ENCODE measurements at places on chromosomes 2 and 18.

GRCh38 chr2:43239981-43240765, 13.8 kb upstream of the ZFP36L2 start:
- no peak for DNase-seq

DNA sequence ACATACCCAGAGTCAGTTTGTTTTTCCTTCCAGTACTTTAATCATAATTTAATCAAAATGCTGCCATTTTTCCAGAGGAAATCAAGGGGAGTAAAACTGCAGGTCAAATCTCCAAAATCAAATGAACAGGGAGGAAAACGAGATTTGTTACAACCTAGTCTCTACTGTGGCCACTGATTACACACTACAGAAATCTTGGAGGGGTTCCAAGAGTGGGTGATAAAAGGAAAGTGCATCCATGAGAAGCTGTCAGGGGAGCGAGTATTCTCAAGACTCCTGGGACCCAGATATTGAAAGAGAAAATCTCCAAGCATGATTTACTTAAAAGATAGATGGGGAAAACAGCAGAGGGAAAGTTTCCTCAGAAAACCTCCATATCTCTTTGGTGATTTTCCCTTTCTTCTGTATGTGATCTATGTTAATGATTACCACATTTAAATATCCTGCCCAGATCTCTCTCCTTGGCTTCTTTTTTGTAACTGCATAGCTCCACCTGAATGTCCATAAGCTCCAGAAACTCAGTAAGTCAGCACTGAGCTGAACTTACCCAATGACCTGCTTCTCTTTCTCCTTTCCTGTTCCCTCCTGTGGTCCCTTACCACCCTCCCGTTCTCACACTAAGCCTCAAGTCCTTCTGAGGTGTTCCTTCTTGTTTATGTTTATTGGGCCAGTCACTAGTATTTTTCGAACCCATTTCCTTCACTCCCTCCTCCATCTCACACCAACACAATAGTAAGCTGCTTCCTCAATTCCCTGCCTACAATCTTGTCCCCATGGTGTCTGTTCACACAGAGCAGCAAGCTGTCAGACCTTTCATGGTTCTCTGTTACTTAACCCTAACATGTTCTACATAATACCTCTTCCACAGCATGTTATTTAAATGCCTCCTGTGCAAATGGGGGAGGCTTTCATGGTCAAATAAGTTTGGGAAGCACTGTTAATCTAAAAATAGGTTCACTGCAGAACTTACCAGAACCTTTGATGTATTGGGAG, 73.9 kb upstream of the TWSG1 start:
- DNase-seq: no peak

DNA sequence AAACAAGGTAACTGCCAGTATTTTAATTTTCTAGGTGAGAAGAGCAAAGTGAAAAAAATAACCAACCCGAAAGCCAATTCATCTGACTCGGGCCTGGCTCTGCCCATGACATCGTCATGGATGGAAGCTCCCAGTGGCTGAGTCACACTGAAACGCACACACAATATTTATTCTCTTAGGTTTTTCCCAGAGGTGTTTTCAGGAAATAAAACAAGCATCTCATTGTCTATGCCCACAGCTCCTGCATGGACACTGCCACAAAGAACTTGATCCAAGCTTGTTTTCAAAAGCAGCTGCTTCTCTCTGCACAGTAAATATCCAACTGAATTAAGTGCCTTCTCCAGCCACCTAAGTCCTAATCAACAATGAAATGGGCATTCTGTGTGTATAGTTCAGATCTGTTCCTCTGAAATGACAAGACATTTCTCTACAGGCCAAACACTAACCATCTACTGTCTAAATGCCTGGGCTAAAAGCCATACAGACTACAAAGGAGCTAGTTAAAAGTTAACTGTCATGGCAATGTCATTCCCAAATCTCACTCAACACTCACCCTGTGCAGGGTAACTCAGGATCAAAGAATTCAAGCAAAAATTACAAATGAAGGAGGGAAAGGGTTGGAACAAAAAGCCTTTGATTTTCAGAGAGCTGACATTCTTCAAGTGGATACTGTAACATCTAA, 62.9 kb downstream of the RPL31 start:
- DNase-seq: no peak

GRCh38 chr2:98027538-98027937, 31.8 kb upstream of the TMEM131 start:
- DNase-seq: no peak

DNA sequence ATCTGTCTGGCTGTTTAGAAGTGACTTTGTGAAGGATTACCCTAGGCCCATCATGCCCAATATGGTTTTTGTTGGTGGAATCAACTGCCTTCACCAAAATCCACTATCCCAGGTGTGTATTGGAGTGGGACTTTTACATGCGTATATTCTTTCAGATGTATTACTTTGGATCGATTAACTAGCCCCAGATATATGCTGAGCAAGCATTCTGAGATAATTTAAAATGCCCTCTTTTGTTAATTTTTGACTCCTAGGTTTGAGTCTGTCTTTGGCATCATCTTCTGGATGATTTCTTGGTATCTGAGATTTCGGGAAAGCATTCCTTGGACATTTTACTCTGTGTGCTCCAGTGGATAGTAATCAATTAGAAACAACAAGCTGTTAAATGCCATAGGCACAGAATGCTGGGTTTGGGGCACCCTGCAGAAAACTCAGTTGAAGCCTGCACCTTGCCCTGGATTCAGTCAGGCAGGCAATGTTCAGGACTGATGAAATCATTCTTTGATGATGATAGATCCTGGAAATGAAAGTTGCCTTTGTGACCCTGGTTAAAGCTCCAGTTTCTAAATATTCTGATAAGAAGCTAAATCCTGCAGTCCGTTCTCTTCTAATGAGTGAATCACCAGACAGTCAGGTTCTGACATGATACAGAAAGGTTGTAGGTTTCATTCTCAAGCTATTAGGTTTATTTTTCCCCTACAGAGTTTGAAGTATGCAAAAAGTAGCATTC, 1.1 kb downstream of the UGT1A1 start:
- DNase-seq: no peak

- no peak for DNase-seq
These were observed 67.5 kb upstream of the ZNG1B start for GRCh38 chr2:113370030-113370429.

DNA sequence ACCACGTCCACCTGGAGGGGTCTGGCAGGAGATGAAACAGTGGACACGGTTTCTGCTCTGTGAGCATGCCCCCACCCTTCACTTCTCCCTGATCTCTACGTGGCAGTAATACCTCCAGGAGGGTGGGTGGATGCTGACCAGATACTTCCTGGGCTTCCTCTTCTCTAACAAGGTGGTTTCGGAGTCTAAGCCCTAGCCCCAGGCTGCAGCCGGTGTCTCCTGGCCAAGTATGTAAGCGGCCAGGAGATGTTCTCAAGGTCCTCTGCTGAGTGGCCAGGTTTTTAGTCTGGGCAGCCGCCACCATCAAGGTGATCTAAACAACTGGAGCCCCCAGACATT, 101.8 kb upstream of the ASB18 start:
- no peak for DNase-seq

- DNase-seq: no peak
These were observed 256.4 kb downstream of the TFCP2L1 start for GRCh38 chr2:121028577-121028976.

DNA sequence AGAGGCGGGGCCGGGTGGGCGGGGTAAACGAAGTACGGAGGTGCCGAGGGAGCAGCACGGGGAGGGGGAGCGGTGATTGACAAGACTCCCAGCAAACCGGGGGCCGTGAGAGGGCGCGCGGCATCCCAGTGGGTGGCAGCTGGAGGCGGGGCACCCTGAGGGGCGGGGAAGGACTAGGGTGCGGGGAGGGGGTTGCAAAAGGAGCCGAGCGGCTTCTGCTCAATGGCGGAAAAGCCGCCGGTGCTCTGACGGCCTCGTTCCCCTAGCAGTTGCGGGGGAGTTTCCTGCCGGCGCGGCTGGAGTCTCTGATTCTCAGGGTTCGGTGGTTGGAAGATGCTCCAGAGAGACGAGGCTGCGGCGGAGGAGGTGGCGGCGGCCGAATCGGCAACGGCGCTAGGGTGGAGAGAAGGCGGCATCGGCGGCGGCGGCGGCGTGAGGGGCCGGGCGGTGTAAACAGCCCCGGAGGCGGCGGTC, at the start of gene PPM1B:
PPM1B (plus strand) TSS at position 195 of the 474 bp plus-strand sequence. CDS start 32,325 bp downstream, outside the sequence.
- no peak for DNase-seq

DNA sequence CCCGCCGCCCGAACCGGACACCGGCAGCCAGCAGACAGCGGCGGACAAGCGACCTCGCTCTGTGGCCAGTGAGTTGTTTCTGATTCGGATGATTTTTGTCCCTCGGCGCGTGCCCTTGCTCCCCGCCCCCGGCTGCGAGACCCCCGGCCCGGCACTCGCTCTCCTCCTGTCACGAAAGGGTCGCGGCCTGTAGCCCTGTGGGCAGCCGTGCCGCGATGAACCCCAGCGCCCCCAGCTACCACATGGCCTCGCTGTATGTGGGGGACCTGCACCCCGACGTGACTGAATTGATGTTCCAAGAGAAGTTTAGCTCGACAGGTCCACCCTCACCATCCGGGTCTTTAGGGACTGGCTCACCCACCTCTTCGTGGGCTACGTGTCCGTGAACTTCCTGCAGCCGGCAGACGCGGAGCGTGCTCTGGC, 1257.5 kb upstream of the ACVR2A start:
- DNase-seq: no peak

DNA sequence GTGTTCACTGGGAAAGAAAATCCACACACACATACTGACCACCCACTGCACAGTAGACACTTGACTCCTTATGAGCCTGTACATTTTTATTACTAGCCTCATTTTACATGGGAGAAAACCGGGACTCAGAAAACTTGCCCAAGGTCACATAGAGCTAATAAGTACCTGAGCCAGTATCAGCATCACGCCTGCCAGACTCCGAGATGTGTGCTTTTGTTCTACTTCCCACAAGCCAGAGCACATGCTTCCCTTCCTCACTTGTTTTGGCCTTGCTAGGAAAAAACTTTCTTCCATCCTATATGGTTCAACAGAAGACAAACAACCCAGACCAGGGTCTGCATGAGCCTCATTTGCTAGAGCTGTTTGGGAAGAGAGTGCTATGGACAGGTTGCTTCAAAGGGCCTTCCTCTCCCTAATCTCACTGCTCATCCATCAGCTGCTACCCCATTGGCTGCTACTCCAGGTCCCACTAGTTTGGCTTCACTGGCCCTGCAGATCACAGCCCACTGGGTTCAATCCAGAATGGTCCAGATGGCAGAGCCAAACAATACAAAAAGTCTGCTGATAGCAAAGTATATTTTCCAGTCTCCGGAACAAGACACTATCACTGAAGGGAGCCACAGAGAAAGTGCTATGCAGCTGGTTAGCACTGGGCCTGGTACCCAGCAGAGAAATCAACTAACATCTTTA, 63.9 kb downstream of the STK39 start:
- DNase-seq: no peak

DNA sequence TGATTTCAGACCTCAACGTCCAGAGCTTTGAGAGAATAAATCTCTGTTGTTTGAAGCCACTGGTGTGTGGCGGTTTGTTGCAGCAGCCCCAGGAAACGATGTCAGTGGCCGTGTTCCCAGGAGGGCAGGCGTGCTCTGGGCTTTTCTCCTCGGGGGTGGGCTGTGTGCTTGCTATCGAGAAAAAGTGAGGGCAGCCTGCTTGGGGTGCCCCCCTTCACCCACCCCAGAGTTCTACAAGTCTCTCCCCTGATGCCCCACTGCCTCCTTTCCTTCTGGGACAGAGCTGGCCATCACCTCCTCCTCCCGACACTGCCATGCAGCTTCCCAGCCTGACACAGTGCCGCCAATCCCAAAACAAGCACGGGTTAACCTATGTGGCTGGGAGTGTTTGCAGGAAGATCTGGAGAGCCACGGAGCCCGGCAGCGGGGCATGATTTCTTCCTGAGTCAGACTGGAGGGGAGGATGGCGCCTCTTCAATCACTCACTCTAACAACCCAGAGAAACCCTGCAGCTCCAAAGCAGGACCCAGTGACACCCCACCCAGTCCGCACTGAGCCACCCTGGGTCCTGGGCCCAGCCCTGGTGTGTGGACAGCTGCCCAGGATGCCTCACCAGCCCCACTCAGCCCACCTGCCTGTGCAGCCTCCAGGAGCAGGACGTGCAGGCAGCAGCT, 213.7 kb upstream of the RAB6C start:
- no peak for DNase-seq

DNA sequence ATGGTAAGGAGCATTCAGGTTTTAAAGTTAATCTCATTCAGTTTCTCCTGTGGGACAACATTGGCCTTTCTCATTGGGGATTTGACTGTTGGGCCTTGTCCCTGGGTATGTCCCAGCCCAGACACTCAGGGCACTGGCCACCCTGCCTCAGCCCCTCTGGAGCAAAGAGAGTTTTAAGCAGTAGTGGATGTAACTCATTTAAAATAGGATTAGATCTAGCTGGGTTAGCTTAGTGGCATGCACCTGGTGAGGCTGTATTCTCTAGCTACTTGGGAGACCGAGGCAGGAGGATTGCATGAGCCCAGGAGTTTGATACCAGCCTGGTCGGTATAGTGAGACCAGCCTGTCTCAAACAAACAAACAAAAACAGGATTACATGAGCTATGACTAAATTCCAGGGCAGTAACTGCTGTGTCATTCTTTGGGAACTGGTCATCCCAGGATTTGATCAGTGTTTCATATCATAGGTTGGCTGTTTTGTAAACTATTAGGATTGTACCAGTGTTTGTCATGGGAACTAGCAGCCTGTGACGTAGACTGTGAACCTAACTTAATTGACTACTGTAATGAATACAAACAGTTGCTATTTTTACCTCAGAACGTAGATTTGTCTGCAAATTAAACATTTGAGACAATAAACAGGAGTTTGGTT, 12.5 kb downstream of the INPP4A start:
- DNase-seq: no peak

DNA sequence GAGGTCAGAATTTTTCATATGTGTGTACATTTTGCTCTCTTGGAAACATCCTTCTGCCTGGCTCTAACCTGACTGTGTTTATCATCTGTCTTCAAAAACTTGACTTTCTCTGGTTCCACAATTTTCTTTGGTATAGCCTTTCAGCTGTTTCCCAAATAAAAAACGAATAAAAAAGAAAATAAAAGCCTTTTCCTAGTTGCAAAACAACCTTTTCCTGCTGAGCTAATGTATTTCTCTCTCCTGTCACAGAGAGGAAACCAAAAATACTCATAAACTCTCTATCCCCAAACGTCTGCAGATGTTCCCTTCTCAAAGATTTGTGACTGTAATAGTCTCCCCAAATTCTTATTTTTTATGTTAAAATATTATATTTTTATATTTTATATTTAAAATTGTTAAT, 505.3 kb upstream of the SLC39A10 start:
- no peak for DNase-seq

DNA sequence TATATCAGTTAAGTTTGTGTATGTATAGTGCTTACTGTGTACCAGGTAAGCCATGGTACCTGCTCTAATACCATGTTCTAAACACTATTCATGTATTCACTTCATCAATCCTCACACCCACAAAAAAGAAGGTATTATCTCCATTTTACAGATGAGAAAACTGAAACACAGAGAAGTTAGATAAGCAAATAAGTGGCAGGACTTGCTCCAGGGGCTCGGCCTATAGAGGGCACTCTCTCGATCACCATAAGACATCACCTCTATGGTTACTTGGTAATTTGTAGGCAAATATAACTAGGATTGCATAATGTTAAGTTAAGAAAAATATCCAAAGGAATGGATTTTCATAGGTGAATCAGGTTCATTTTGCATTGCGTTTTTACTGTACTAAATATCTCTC, 118.1 kb upstream of the FN1 start:
- no peak for DNase-seq
